Keratinocyte (primary cell): ENCODE measurements at places on chromosomes 7 and 10. TPM values are rescaled to one million over a fixed set of nuclear protein-coding genes. Genes with fewer than 3 reads are reported as not detected.

DNA sequence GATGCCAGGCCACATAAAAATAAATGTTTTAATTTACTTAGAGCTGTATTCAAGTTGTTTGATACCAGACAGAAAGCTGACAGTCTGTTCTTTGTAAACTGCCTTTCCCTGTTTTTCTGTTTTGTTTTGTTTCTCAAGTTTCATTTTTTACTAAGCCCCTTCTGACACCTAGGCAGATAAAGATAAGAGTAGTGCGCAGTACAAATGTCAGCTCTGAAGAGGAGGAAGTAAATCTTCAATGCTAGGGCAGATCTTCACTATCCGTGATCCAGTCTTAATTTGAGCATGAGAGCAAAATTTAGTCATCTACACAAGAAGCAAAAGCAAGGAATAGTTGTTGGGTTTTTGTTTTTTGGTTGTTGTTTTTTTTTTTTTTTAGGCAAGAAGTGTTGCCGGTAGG, 27.3 kb downstream of the MTURN start:
- peaks cover 55% of the 10 kb centered on the region for H3K4me1 ChIP-seq
- no peaks in the 10 kb centered on the region for H3K36me3 ChIP-seq
- no peaks in the 10 kb centered on the region for H3K27me3 ChIP-seq
- no peak for DNase-seq
- peak overlapping the region; percentile 87 for H3K27ac ChIP-seq

- no peaks in the 10 kb centered on the region for H3K36me3 ChIP-seq
- H3K27me3 ChIP-seq = peaks cover 7% of the 10 kb centered on the region
- no peak overlapping the region for H3K4me3 ChIP-seq
- no peak overlapping the region for H3K27ac ChIP-seq
Measured at GRCh38 chr10:91307489-91307888, 87.0 kb downstream of the PCGF5 start.

- H3K36me3 ChIP-seq = no peaks in the 10 kb centered on the region
- no peak for DNase-seq
- no peaks in the 10 kb centered on the region for H3K27me3 ChIP-seq
- H3K4me1 ChIP-seq = peaks cover 9% of the 10 kb centered on the region
- H3K27ac ChIP-seq = no peak overlapping the region
Measured at GRCh38 chr7:6294839-6295238, 22.4 kb upstream of the CYTH3 start.

DNA sequence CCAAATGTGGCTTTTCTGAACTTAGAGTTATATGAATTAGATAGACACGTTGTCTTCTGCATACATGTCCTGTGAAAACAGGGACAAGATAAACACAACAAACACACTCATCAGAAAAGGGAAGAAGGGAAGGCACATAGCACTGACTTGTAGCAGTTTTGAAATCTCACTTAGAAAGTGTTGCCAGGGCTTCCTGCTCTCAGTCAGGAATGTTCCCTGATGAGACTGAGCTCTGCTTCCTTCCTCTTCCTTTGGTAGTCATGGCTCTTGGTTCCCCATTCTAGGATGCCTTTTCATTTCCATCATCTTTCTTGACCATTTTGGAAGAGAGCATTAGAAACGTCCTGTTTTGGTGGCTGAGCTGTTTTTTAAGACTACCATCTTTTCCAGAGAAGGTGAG, 233.8 kb upstream of the LYZL1 start:
- H3K27me3 ChIP-seq = no peaks in the 10 kb centered on the region
- H3K27ac ChIP-seq = no peak overlapping the region
- no peaks in the 10 kb centered on the region for H3K4me1 ChIP-seq
- DNase-seq = no peak
- H3K36me3 ChIP-seq = no peaks in the 10 kb centered on the region
- H3K4me3 ChIP-seq = no peak overlapping the region

DNA sequence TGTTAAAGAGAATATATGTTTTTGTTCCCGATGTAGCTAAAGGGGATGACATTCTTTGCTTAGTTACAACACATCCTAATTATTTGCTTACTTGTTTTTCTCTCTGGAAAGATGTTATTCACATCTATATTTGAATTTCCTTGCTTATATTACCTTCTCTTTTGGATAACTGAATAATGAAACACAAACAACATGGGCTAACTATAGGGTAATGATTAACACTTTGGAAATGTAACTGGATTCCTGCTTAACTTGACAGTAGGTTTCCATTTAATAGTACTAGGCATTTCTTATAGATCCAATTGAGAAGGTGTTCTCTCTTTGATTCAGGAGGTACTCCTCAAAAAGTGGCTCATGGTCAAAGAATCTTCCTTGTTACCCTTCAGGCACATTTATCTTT, 141.1 kb downstream of the CCSER2 start:
- peaks cover 5% of the 10 kb centered on the region for H3K4me1 ChIP-seq
- DNase-seq = no peak
- H3K4me3 ChIP-seq = no peak overlapping the region
- no peaks in the 10 kb centered on the region for H3K27me3 ChIP-seq
- no peaks in the 10 kb centered on the region for H3K36me3 ChIP-seq
- no peak overlapping the region for H3K27ac ChIP-seq

Gene MYO3A
- not detected in 3 replicates for polyA plus RNA-seq

Gene TSPAN14
- polyA plus RNA-seq = 71.1 to 191 TPM (median 87.0 TPM) in 3 replicates

Gene HABP2
- polyA plus RNA-seq = not detected in 3 replicates

Gene CYP2C19
- polyA plus RNA-seq = 0.03 TPM in 1 of 3 replicates, not detected in the others

Gene AZGP1
- polyA plus RNA-seq = 0.14 to 1.3 TPM (median 1.3 TPM) in 3 replicates
